ENCODE measurements at places on chromosomes 1 and 21. TPM values are rescaled to one million over a fixed set of nuclear protein-coding genes. Genes with fewer than 3 reads are reported as not detected.

Gene SDE2
- 72.5 TPM for total RNA-seq

Gene XKR8
- total RNA-seq, result 14.1 TPM

Gene MCOLN2
- 14.1 TPM for total RNA-seq

Gene PIK3R3
- 0.42 TPM for total RNA-seq

Gene KCNE2
- total RNA-seq, result not detected

Gene C1orf115
- 1.3 TPM for total RNA-seq

Gene TMEM183A
- total RNA-seq, result 207 TPM

Gene ADGRB2
- total RNA-seq, result 0.73 TPM

Gene COL9A2
- 4.1 TPM for total RNA-seq

Gene TAS1R1
- total RNA-seq, result 0.10 TPM

Gene PADI3
- not detected for total RNA-seq

Gene SPOCD1
- 3.4 TPM for total RNA-seq

Gene ITLN2
- total RNA-seq, result not detected

Gene FLG2
- total RNA-seq, result not detected

Gene GJA8
- total RNA-seq, result not detected
